ENCODE measurements at places on chromosomes 1 and 21. TPM values are rescaled to one million over a fixed set of nuclear protein-coding genes. Genes with fewer than 3 reads are reported as not detected.

- no peaks in the 10 kb centered on the region for H3K27me3 ChIP-seq
- no peaks in the 10 kb centered on the region for H3K4me1 ChIP-seq
- no peak overlapping the region for H3K4me3 ChIP-seq
- H3K36me3 ChIP-seq: no peaks in the 10 kb centered on the region
- no peak overlapping the region for H3K27ac ChIP-seq
Measured at GRCh38 chr1:221573756-221574155, 168.1 kb downstream of the DUSP10 start.

DNA sequence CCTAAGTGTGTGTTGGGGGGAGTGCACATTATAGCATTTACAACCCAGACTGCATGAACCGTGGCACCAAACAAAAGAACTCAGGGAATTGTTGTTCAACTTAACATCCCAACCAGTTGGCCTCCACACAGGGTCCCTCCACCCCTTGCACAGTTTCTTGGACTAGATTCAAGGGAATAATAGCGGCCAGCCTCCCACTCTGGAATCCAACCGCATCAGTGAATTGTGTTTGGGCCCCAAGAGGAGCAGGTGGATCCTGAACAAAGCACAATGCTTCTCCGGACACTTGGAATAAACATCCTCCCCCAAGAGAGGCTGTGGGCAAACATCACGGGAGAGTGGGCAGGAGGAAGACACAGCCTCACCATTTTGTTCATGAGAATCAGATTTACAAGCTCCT, 18.2 kb downstream of the CD34 start:
- H3K4me1 ChIP-seq: peaks cover 21% of the 10 kb centered on the region
- H3K4me3 ChIP-seq: no peak overlapping the region
- no peak for DNase-seq
- H3K36me3 ChIP-seq: peaks cover 14% of the 10 kb centered on the region
- peak overlapping the region; percentile 88 for H3K27ac ChIP-seq

Gene SPRR2F
- not detected for total RNA-seq

GRCh38 chr1:10868599-10868965, 72.1 kb upstream of the CASZ1 start:
- no peaks in the 10 kb centered on the region for H3K36me3 ChIP-seq
- H3K4me3 ChIP-seq: no peak overlapping the region
- H3K4me1 ChIP-seq: peaks cover 4% of the 10 kb centered on the region
- H3K27me3 ChIP-seq: peaks cover 4% of the 10 kb centered on the region
